ENCODE measurements at places on chromosomes 5 and 9. TPM values are rescaled to one million over a fixed set of nuclear protein-coding genes. Genes with fewer than 3 reads are reported as not detected.

GRCh38 chr5:170218726-170219125, 14.1 kb upstream of the C5orf58 start:
- H3K4me1 ChIP-seq = peaks cover 17% of the 10 kb centered on the region
- no peak for DNase-seq
- H3K27ac ChIP-seq = no peak overlapping the region
- H3K27me3 ChIP-seq = no peaks in the 10 kb centered on the region

DNA sequence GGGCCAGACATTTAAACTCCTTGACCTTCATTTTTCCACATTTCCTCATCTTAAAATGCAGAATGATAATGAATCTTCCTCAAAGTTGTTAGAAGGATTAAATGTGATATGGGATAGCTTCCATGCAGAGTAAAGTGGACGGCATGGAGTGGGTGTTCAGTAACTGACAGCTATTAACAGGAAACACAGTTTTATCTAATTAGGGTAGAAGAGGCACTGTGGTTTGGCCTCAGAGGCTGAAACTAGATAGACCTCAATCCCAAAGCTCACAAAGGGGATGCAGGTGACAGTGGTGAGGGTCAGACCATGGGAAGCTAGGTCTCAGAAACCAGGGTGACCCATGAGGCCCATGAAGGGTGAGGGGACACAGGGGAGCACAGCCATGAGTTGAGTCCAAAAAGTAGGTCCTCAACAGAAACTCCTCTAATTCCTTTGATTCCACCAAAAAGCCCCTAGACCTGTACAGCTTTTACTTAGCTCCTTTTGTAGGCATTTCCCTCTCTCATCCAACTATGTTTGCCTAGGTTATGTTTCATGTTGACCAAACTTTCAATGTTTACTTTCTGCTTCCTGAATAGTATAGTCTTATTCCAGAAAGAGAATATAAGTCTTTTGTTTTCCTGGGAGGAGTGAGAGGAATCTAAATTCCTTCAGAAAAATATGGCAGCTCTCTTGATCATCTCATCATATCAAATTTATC, 27.9 kb upstream of the GLDC start:
- H3K4me1 ChIP-seq = no peaks in the 10 kb centered on the region
- H3K27me3 ChIP-seq = no peaks in the 10 kb centered on the region
- no peak overlapping the region for H3K27ac ChIP-seq
- no peaks in the 10 kb centered on the region for H3K36me3 ChIP-seq
- DNase-seq = no peak
- no peak overlapping the region for H3K4me3 ChIP-seq

Gene HMGCR
- 88.6 TPM for total RNA-seq

- no peaks in the 10 kb centered on the region for H3K36me3 ChIP-seq
- H3K27me3 ChIP-seq = no peaks in the 10 kb centered on the region
- no peak overlapping the region for H3K4me3 ChIP-seq
- no peak overlapping the region for H3K27ac ChIP-seq
- no peaks in the 10 kb centered on the region for H3K4me1 ChIP-seq
- no peak for DNase-seq
Measured at GRCh38 chr5:57659886-57660285, 177.3 kb upstream of the ACTBL2 start.

Gene PCDHB14
- 18.6 TPM for total RNA-seq

DNA sequence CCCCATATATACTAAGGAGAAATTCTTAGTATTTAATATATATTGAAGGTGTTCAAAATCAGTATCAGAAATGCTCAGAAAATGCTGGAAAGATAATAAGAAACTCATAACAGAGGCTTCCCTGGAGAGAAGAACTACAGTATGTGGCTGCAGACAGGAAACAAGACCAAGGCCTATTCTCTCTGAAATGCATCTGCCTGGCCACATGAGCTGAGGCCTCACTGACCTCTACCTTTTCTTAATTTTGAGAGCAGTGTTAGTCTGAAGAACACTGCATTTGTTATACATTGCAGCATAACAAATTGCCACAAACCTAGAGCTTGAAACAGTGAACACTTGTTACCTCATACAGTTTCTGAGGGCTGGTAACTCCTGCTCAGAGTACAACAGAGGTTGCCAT, 133.4 kb upstream of the SPEF2 start:
- peaks cover 4% of the 10 kb centered on the region for H3K4me1 ChIP-seq
- no peak overlapping the region for H3K27ac ChIP-seq
- H3K27me3 ChIP-seq = no peaks in the 10 kb centered on the region

All from SJSA1 (cell line).